Right hindlimb (tissue), 1 donor: ENCODE measurements at places on chromosomes 16 and 17.

DNA sequence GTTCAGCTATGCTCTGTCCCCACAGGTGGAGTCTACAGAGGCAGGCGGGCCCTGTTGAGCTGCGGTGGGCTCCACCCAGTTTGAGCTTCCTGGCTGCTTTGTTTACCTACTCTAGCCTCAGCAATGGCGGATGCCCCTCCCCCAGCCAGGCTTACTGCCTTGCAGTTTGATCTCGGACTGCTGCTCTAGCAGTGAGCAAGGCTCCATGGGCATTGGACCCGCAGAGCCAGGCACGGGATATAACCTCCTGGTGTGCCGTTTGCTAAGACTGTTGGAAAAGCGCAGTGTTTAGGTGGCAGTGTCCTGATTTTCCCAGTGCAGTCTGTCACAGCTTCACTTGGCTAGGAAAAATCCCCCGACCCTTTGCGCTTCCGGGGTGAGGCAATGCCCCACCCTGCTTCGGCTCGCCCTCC lies 89.1 kb downstream of the BCAS3 start:
- DNase-seq, result no peak

- DNase-seq, result peak; percentile 72
These were observed 50.4 kb downstream of the OR1D5 start for GRCh38 chr17:3012926-3013581.

GRCh38 chr17:2909846-2910234 lies 113.6 kb downstream of the RAP1GAP2 start:
- no peak for DNase-seq

DNA sequence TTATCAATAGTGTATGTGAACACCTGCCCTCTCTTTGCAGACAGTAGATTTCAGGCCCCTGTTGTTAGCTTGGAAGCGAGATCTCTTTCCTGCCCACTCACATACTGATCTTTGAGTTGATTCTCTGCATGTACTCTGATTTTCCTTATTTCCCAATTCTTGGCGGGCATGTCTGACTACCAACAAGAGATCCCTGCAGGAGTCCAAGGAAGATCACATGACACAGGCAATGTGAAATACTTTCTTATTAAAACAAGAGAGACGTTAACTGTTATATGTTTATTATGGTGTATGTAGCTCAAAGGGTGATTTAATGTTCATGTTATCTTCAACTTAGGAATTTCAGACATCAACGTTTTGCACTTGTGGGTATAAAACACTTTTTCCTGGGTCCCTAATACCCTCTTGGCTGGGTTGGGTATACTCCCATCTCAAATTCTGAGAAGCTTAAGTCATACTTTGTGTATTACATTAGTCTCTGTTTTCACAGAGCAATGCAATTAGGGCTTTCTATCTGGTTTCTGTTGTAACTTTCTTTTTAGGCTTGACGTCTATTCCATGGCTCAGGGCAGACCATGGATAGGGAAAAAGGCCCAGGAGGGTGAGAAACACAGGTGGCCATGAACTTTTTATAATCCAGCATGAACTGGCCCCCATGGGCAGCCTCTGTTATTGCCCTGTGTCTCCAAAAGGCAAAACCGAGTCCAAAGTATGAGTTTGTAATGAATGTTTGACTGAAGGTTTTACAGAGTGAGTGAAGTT lies 32.2 kb downstream of the HSD17B2 start:
- no peak for DNase-seq

GRCh38 chr17:81246343-81246670 lies 7.2 kb downstream of the NDUFAF8 start:
- no peak for DNase-seq

- DNase-seq, result no peak
These were observed 592.1 kb upstream of the CDH5 start for GRCh38 chr16:65774350-65774749.

GRCh38 chr16:2830355-2830695 lies 222 bp downstream of the ZG16B start:
- DNase-seq, result no peak

DNA sequence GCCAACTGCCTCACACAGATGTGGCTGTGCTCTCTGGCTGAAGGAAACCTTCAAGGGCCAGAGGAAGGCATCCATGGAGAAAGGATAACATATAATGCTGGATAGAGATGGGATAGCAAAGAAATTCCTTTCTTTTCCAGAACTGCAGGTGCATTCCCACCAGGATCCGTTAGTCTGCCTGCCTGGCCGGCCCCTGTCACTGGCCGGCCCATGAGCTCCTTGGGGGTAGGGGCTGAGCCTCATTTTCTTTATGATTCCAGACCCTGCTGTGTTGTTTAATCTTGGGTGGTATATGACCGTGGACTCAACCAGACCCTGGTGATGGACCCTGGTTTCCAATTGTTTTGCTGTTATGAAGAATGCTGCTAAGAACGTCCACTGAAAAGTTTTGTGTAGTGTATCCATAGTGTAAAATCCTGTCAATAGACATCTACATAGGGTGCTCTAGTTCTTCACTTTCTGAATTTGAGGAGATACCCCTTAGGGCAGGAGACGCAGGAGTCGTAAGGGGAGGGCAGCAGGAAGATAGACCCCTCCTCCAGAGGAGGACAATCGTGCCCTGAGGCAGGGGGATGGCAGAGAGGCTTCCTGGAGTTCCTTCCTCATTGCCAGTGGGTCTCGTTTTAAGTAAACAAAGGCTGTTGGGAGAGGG lies 93.4 kb downstream of the IRX3 start:
- no peak for DNase-seq

DNA sequence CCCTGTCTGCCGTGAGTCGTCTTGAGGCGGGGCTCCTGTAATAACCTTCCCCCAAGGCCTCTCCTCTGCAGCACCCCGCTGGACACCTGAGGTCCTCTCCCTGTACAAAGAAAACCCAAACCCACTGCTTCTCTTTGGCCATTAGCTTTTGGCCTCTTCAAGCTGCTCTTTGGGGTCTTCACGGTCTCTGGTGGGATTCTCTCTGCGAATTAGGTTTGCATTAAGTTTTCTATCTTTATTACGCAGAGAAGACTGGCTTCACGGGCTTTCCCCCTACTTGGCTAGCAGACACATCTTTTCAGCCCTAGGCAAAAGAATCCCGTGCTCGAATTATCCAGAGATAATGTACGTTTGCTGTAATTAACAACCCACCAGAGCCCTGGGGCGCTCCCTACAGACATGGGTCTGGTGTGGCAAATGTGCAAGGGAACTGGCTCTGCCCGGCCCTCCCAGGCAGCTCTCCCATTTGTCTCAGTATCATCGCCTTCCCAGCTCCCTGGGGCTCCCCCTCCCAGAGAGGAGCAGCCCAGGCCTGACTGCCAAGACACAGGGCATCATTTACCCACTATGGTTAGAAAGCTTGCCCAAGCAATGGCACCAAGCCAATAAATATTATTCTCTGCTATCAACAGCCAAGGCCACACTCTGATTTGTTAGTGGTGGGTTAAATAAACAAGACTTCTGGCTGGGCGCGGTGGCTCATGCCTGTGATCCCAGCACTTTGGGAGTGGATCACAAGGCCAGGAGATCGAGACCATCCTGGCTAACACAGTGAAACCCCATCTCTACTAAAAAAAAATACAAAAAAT lies 24.7 kb upstream of the KLHDC4 start:
- no peak for DNase-seq

DNA sequence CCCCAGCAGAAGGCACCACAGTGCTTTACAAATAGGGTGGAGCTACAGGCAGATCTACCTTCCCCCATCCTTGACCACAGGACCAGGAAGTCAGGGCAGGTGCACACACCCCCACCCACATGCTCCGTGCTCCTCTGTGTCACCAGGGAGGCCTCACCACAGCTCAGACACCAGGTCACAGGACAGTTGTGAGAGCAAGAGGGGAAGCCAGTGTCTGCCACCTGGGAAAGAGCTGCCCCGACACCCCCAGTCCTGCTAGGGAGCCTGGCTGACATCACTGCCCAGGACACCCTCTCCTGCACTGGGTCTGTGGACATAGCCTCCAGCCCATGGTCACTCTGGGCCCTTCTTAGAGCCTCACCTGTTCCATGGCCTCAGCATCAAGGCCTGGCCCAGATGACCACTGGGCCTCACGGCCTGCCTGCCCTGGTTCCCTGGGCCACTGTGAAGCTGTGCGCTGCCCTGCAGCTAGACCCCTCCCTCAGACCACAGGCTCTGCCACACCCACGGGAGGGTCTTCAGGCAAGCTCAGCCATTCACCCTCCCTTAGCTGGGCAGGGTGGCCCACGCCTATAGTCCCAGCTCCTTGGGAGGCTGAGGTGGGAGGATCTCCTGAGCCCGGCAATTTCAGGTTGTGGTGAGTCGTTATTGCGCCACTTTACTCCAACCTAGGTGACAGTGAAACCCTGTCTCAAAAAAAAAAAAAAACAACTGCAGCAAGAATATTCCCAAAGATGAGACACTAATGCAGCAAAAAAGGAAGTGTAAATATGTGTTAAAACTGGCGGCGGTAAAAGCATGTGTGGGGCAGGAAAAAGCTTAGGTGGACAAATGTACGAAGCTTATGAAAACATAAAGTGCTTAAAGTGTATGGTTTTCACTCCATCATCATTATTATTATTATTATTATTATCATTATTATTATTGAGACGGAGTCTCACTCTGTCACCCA lies 14.2 kb downstream of the POLR3K start:
- DNase-seq, result no peak

DNA sequence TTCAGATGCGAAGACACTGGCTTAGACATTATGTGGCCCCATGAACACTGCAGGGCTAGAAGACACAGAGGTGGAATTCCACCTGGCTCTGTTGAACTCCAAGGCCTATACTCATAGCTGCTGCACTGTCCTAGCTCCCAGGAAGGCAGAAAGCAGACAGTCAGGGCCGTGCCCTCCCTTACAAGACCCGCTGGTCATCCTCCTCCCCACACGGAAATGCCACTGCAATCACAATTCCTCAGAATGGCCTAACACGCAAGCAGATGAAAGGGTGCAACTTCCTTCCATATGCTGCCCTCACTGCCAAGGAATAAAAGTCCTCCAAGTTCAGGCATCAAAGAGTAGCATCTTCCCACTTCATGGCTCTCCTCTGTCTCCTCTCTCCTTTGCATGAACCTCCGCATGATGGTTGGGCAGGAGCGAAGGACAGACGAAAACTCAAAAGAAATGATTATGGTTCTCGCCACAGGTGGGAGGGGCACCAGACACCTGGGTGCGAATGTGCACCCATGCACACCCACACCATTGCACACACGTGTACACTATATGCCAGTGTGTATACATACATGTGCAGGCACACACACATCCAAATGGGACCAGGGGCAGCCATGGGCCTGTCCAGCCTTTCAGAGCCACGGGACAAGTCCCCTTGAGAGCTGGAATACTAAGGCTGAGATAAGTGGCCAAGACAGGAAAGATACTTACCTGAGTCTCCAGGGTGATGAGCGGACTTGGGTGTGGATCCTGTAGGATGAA lies 113.3 kb downstream of the XYLT1 start:
- DNase-seq, result no peak

- DNase-seq, result no peak
These were observed 30.8 kb downstream of the FANCA start for GRCh38 chr16:89785523-89786155.
